Lower leg skin (tissue), 4 donors: ENCODE measurements at places on chromosomes 2 and 18.

DNA sequence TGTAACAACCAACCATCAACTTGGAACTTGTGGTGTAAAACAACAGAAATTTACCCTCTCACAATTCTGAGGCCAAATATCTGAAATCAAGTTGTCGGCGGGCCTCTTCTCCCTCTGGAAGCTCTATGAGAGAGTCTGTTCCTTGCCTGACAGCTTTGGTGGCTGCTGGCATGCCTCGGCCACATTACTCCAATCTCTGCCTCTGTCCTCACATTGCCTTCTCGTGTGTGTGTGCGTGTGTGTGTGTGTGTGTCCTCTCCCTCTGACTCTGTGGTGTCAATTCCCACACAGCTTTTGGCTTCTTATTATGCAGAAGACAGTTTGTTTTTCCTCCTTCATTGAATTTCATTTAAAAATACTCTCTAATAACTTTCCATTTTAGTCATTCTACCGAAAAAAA lies 50.4 kb downstream of the ZDBF2 start:
- no peak for DNase-seq

DNA sequence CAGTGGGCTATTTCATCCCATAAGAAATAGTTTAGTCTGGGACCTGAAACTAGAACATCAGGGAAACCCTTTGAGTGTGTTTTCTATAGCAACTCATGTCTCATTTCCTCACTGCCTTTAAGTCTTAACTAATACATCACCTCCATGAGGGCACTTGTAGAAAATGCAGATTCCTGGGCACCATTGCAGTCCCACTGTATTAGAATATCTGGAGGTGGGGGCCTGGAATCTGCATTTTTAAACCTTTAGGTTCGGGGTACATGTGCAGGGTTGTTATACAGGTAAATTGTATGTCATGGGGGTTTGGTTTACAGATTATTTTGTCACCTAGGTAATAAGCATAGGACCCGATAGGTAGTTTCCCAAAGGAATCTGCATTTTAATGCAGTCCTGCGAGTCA lies 87.4 kb downstream of the ARHGEF33 start:
- DNase-seq: no peak

DNA sequence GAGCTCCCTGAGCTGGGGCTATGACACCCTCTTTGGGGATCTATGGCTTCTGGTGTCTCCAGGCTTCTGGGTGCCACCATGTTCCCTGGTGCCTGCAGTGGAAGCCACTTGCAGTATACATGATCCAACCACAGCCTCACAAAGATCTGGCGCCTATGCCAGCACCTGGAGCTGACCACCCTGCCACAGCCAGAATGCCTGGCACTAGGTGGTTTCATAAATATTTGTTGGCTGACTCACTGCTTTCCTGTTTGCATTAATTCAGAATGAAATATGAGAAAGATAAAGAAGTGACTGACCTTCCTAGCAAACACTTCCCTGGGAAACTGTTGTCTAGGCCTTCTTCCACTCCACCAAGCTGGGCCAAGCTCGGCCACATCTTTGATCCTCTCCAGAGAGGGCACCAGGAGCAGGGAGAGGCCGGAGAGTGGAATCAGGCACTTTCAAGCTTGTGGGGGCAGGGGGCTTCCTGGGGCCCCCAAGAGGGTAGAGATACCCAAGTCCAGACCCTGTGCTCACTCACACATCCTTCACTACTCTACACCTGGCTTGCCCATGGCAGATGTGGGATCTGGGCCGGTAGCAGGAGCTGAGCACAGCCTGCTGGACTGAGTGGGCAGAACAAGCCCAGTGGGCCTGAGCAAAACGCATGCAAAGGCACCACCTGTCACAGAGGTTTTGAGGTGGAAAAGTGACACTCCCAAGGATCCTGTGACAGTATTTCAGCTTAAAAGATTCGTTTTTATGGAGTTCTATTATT lies 565.7 kb downstream of the SLC4A3 start:
- no peak for DNase-seq

DNA sequence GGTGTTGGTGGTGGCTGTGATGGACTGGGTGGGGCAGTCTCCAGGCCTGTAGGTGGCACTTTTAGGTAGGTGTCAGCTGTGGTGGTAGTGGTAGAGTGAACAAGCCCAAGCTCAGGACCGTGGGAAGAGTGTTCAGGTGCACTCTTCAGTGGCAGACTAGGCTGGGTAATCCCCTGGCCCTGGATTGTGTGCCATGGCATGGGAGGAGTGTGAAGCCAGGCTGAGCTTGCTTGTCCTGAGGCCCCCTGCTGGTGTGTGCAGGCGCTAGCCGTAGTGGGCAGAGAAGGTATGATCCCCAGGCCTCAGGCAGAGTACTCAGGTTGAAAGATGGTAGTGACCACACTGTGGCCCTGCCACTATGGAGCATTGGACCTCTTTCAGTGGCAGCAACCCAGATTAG lies 850.3 kb downstream of the DSC3 start:
- DNase-seq: no peak

DNA sequence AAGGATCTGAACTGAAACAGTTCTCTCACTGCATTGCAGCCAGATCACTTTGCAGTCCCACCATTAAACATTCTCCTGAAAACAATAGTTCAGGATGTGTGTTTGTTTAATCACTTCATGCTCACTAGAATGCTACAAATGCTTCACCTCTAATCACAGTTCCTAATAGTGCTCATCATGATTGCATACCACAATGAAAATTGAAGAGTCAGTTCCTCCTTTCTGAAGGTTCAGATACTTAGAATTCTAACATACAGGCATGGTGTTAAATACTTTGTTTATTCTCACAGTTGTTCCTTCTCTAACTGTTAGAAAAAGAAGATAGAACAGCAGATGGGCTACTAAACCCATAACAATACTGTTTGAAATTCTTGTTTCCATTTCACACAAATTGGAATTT lies 622.3 kb upstream of the ACVR2A start:
- DNase-seq: no peak

- no peak for DNase-seq
These were observed 1.1 kb upstream of the EVA1A start for GRCh38 chr2:75561566-75562512.

- DNase-seq: no peak
These were observed 322.1 kb downstream of the LRRTM1 start for GRCh38 chr2:79982445-79982844.

DNA sequence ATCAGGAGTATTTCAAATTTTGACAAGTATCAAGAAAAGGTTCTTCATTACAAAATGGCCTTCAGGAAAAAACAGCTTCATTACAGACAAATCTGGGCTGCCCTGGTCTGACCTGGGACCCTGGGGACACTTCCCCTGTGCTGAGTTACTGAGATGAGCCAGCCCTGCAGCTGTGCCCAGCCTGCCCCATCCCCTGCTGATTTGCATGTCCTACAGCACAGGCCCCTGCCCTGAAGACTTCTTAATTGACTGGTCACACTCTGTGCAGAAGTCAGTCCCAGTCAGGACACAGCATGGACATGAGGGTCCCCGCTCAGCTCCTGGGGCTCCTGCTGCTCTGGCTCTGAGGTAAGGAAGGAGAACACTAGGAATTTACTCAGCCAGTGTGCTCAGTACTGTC lies 235.1 kb downstream of the ANKRD36B start:
- peak; percentile 62 for DNase-seq

DNA sequence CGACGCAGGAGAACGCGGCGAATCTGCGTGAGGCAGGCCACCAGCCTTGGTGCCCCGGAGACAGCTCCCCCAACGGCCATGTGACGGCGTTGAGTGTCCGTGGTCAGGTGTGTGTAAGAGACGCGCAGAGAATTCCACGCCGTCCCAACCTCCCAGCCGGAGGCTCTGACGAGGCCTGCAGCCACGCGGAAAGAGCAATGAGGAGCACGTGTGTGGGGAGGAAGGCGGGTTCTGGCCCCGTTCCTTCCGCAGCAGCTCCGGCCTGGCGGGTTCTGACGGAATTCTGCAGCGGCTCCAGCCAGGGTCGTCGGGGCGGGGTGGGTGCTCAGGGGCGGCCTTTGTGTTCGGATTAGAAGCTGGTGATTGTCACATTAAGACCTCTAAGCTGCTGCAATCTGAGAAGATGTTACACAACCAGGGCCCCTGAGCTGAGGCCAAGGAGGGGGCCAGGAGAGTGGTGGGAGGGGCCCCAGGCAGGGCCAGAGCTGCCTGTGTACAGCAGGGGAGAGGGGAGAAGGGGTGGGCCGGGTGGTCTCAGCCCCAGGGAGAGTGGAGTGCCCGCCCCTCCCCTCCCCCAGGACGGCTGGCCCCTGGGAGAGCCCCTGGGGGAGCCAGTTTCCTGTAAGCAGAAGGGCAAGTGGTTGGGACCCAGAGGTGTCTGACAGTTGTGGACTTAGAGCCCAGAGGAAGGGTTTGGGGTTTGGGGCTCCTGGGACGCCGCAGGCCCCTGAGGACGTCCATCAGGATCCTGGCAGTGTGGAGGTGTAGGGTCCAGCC lies 5.1 kb upstream of the GAL3ST2 start:
- peak; percentile 85 for DNase-seq

GRCh38 chr2:216555274-216555673 lies 56.6 kb downstream of the RPL37A start:
- peak; percentile 54 for DNase-seq

DNA sequence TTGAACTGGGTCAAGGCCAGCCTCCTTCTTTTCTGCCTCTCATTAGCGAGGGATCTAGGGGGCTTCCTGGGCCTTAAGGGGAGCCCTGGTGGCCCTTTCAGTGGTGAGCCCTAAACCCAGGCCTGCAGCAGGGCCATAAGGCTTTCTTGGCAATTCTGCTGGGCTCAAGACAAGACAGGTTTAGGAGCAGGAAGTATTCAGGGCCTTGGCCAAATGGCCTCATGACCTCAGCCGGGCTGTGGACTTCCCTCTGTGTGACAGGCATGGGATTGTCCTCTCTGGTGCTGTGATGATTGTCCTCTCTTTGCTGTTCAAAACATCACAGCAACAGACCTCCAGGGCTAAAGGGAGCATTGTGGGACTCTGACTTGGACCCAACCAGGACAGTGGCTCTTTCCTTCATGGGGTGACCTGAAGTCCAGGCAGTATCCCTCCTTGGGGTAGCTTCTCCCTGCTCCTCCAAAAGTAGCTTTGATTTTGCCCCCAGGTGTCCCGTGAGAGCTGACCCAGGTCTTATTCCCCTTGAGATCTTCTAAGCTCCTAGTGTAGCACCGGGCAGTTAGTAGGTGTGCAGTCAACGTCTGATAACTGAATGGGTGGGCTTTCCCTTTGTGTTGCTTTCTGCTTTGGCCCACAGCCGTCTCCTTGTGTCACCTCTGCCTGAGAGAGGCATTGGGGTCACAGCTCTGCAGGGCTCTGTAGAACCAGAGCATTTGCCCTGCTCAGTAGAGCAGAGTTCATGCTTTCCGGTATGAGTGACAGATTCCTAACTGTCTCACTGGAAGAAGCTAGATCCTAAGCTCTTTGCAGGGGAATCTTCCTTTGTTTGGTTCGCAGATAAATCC lies 14.7 kb downstream of the FOSL2 start:
- no peak for DNase-seq

DNA sequence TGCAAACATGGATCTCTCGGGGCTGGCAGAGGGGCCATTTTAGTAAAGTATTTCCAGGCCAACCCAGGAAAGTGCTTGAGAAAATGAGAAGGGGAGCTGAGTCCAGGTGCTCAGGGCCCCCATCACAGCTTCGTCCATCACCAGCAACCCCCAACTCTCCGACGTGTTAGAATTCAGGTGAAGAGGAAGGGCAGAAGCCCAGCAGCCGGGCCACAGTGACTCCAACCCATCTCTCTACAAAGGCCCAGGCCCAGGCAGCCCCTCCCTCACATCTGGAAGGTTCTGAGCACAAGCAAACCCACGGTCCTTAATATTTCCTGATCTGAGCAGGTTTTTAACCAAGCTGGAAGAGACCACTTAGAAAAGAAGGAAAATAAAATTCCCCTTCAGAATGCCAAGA lies 34.7 kb upstream of the COL6A3 start:
- peak; percentile 79 for DNase-seq

- no peak for DNase-seq
These were observed 1109.1 kb upstream of the NRXN1 start for GRCh38 chr2:52141076-52141475.

DNA sequence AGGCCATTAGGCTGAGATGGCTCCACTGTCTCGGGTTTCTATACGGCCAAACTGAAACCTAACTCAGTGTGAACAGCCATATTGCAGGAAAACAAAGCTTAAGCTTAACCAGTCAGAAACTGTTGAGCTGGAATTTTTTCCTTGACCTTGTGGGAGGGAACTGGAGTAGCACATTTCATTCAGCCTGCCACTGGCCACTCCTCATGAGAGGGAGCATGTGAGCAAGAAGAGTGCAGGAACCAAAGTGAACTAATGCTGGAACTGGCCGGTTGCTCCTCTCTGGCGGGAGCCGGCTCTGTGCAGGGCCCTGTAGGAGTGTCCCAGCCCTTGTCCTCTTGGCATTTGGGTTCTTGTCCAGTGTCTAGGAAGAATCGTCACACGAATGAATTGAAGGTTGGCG lies 5.9 kb upstream of the POLE4 start:
- no peak for DNase-seq

GRCh38 chr2:10325278-10326145 lies 22.8 kb downstream of the HPCAL1 start:
- no peak for DNase-seq

DNA sequence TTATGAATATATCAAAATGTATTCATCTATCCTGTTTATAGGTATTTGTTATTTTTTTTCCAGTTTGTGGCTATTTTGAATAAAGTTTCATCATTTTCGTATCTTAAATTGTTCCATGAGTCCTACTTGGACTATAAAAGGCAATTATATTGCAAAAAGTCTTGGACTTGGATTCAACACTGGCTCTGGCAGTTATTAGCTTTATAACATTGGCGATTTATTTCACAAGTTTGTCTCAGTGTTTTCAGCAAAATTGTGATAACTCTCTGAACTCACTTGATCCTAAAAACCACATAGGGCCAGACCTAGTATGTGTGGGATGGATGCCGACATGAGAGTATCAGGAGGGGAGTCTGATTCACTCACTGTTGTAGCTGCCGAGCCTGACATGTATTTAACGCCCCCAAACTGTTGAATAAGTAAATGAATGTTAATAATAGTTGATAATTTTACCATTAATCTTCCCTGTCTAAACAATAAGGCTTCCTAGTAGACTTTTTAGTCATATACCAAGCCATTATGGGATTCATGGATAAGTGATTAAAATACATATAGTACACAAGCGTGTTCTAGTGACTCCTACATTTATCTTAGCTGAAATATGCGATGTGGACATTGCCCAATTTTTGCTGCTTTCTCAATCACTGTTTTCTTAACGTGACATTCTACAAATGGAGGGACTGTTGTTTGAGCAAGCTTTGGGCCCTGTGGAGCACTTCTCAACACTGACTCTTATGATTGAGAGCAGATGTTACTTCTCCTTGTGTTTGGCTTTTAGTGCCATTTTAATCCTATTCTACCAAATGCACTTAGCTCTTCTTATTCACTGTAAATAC lies 907.6 kb downstream of the EPHA4 start:
- peak; percentile 65 for DNase-seq

DNA sequence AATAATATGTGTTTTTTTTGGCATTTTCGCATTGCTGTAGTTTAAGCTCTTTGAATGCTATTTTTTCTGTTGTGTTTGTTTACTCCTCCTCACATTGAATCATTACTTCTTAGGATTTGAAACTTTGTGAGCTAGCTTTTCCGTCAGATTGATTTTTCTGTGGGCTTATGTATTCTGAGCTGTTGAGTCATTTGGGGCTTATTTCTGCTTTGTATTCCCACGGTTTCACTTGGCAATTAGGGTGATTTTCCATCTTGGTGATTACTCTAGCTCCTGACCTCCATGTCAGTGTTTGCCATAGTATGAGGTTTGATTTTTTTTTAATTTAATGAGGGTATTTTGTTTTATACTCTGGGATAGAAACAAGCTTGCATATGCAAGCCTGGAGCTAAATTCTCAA lies 200.0 kb downstream of the CCDC102B start:
- DNase-seq: no peak

- DNase-seq: no peak
These were observed 1.3 kb downstream of the CYP27C1 start for GRCh38 chr2:127218812-127219170.

- DNase-seq: no peak
These were observed 116.0 kb downstream of the EN1 start for GRCh38 chr2:118731413-118731812.
